Cardiac fibroblast (primary cell): ENCODE measurements at places on chromosomes 13 and 19.

GRCh38 chr19:43331435-43332010 lies 22.0 kb upstream of the CD177 start:
- DNase-seq = no peak

GRCh38 chr13:45826731-45827130 lies 24.8 kb downstream of the SIAH3 start:
- no peak for DNase-seq

- DNase-seq = peak; percentile 78
Observed at GRCh38 chr19:46529622-46530451, 34.2 kb upstream of the PNMA8B start.

DNA sequence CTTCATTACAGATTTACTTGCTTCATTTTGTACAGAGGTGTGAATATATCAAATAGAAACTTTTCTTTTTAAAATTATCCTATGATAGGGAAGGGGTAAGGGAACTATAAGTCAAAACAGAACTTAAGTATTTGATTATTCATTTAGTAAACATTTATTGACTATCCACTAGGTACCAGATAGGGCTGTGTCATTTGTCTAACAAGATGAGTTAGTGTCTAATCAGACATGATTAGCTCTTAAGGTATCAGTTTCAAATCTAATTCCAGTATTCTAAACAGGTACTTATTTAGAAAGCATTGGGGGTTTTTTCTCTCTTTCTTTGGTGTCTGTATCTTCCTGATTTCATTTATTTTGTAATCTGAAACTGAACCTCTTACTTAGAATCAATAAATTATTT lies 32.2 kb downstream of the CDADC1 start:
- DNase-seq = no peak
